H9 (cell line): ENCODE measurements at places on chromosomes 6 and 20. TPM values are rescaled to one million over a fixed set of nuclear protein-coding genes. Genes with fewer than 3 reads are reported as not detected.

PPP1R3G gene
- total RNA-seq = not detected in 2 replicates

MRPS10 gene
- 33.9 and 36.3 TPM in 2 replicates for total RNA-seq

SERAC1 gene
- total RNA-seq = 6.4 and 7.6 TPM in 2 replicates

PDE7B gene
- total RNA-seq = not detected in 2 replicates

PRDM1 gene
- 2.3 and 2.9 TPM in 2 replicates for total RNA-seq

EPPIN gene
- not detected in 2 replicates for total RNA-seq

CNBD2 gene
- total RNA-seq = 2.3 and 3.1 TPM in 2 replicates

BMP7 gene
- 17.7 and 19.6 TPM in 2 replicates for total RNA-seq

PBOV1 gene
- not detected in 2 replicates for total RNA-seq

TRIM39 gene
- total RNA-seq = 26.2 and 26.8 TPM in 2 replicates

CGAS gene
- 1.7 and 1.8 TPM in 2 replicates for total RNA-seq

CTSA gene
- total RNA-seq = 59.6 and 64.4 TPM in 2 replicates

GHRH gene
- 0.68 TPM in 1 of 2 replicates, not detected in the other for total RNA-seq

EFCAB8 gene
- total RNA-seq = 0.09 TPM in 1 of 2 replicates, not detected in the other
